Stimulated activated CD8-positive, alpha-beta memory T cell treated with anti-CD3 and anti-CD28 coated beads, Interleukin-7, amount 100 ng/mL, for 1 hour (primary cell): ENCODE measurements at places on chromosomes 16 and 17.

DNA sequence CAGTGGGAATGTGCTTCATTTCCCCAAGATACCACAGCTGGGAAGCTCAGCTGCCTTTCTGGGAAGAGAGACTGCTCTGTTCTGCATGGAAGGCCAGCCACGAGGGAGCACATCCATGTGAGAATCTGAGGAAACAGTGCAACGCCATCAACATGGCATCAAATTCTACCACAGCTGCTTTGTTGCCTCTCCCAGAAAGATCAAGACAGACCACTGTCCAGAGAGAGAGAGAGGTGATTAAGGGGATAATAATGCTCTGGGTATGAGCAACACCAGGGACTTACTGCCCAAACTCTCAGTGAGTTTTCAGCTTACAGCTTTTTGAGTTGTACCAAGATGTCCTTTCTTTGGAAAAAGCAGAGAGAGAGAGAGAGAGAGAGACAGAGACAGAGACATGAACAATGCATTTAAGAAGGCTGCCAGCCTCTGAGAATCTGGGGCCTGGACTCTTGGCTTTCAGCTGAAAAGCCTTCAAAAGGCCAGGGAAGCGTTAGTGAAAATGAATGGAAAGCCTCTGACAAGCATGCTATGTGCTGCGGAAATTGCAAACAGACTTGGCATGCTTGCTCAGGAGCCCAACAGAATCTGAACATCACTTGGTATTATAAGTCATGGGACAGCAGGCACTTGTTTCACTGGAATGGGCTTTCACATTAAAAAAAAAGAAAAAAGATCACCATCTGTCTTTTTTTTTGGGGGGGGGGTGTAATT lies 223.1 kb downstream of the MAP2K6 start:
- no peak for DNase-seq

GRCh38 chr16:57759541-57760356 lies 24.2 kb downstream of the KATNB1 start:
- DNase-seq, result no peak

GRCh38 chr17:7515911-7516610 lies 31.9 kb downstream of the POLR2A start:
- no peak for DNase-seq

GRCh38 chr16:71847096-71847495 lies 1.3 kb downstream of the ATXN1L start:
- no peak for DNase-seq

DNA sequence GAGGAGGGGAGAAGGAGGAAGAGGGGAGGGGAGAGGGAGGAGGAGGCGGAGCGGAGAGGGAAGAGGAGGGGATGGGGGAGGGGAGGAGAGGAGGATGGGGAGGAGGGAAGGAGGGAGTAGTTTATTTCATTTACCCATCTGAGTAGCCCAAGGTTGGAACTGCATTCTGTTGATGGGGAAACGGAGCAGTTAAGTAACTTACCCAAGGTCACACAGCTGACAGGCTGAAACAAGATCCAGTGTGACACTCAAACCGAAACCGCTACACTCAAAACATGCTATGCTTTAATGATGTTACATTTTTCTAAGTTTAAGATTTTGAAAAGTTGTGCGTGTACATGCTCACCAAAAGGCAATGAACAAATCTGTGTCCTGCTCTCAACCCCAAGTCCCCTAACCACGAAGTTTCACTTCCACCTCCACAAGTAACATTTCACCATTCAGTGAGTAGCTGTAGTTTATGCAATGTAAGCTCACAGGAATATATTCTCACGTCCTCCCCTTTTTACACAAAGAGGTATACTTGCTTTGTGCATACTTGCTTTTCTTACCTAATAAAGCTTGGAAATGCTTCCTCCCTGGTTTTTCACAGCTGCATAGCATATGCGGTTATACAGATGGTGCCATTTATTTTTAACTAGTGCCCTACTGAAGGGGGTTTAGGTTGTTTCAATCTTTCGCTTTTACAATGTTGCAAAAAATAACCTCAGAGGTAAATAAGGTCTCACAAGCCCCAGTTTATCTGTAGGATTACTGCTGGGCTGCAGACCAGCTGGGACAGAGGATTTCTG lies 275.3 kb downstream of the PARN start:
- DNase-seq, result no peak

DNA sequence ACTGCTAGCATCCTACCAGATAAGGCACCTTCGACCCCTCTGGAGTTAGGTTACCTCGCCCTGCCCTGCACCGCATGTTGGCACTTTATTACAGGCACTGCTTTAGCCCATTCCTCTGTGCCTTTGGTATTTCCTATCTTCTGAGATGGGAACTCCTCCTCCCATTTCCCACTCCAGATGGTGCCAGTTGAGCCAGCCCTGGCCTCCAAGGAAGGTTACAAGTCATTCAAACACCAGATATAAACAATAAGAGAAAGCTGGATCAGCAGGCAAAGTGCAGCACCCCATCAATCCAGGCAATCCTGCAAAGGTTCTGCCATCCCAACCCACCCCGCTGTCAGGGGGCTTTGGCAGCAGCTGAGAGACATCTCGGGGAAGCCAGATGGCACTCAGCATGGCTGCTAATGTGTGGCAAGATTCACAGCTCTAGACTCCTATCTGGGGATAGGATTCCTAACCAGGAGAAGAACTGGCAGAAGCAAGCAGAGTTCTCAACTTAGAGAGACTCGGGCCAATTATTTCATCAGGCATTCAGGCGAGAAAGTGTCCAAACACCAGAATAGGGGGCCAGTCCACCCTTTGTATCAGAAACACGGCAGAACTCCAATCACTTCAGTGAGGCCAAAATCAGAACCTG lies 113.0 kb downstream of the COPRS start:
- no peak for DNase-seq

- DNase-seq, result no peak
Observed at GRCh38 chr17:48637323-48638260, 11.4 kb upstream of the HOXB9 start.

DNA sequence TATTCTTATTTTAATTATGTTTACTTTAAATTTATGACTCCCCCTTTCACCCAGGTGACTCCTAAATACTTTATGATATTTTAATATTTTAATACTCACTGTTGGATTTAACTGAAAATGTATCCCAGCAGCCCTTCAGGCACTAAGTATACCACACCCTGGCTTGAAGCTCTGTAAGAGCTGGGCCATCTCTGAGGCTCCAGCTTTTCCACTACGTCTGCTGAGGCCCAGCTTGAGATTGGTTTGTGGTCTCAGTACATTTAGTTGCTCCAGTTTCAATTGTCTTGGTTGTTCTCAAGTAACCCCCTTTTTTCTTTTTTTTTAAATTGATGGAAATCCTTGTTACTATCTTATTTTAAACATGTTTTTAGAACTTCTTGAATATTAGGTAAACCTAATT lies 27.0 kb upstream of the CAPNS2 start:
- DNase-seq, result no peak

DNA sequence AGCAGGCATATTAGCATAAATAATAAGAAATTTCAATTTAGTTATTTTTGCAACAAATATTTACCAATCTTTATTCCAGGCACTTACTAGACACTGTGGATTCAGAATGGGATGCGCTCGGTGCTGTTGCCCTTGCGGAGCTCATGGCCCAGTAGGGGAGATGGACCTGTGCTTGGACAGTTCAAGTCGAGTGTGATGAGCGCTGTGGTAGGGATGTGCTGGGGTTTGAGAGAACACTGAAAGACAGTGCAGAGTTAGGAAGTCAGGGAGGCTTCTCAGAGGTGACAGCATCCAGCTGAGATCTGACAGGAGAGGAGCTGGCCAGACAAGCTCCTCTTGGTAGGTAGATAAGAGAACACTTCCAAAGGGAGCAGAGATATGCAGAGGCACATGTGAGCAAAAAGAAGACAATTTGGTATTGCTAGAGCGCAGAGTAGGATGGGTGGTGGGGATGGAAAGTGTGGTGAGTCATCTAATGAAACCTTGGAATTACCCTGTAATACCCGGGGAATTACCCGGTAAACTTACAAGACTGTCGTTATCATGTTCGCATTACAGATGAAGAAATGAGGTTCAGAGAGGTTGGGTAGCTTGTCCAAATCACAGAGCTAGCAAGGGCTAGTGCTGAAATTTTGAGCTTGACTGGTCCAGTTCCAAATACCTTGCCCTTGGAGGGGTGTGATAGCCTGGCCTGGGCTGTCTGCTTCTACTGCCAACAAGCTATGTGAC lies 298.1 kb upstream of the N4BP1 start:
- DNase-seq, result no peak
